Activated CD4-positive, alpha-beta T cell treated with anti-CD3 and anti-CD28 coated beads, Interleukin-2, amount 10 ng/mL, durations not matched to agents 24 days and 14 days (primary cell): ENCODE measurements at places on chromosomes 6 and 20. TPM values are rescaled to one million over a fixed set of nuclear protein-coding genes. Genes with fewer than 3 reads are reported as not detected.

GRCh38 chr6:13190376-13190775 is 138.0 kb downstream of the TBC1D7 start:
- no peak for DNase-seq
- no peaks in the 10 kb centered on the region for H3K4me1 ChIP-seq
- no peaks in the 10 kb centered on the region for H3K36me3 ChIP-seq

DNA sequence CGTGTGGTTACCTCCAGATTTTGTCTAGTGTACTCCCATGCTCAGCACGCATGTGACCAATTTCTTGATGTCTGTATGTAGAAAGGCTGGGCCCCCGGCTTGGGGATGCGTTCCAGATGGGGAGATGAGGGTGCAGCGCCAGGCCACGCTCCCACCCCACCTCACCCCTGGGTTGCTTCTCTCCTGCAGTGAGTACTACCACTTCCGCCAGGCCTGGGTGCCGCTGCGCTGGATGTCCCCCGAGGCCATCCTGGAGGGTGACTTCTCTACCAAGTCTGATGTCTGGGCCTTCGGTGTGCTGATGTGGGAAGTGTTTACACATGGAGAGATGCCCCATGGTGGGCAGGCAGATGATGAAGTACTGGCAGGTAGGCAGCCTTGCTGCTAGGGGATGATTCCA is 11.5 kb upstream of the SRF start:
- DNase-seq: no peak
- H3K27me3 ChIP-seq: peaks cover 3% of the 10 kb centered on the region
- no peaks in the 10 kb centered on the region for H3K4me1 ChIP-seq
- no peak overlapping the region for H3K27ac ChIP-seq

WFDC10B gene
- not detected in 2 replicates for total RNA-seq

SIRPB2 gene
- not detected in 2 replicates for total RNA-seq

- H3K27ac ChIP-seq: peak overlapping the region; percentile 97
- peaks cover 9% of the 10 kb centered on the region for H3K4me1 ChIP-seq
- H3K36me3 ChIP-seq: no peaks in the 10 kb centered on the region
- peak overlapping the region; percentile 79 for H3K4me3 ChIP-seq
Measured at GRCh38 chr20:51731731-51732095, 36.5 kb downstream of the ATP9A start.

DNA sequence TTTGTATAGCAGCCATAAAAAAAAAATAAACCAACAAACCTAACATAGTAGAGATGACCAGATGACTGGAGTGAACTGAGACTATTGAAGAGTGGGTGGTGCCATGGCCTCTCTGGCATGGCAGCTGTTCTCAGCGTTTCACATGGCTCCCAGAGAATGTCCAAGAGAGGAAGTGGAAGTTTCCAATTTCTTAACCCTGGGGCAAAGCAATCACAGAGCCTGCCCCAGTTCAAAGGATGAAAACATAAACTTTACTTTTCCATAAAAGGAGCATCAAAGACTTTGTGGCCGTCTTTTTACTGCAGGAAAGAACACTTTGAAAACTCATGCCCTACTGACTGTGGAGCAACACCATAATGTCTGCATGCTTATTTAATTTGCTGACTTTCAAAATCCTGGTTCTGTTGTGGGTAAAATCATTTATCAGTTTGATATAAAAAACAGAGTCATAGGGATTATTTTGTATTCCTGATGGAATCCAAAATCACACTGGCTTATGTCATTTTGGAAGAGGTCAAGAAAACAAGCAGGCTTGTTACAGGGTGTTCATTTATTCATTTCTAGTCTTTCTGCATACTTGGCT is 165.4 kb downstream of the SLC35B3 start:
- H3K4me3 ChIP-seq: no peak overlapping the region
- no peak overlapping the region for H3K27ac ChIP-seq
- H3K4me1 ChIP-seq: no peaks in the 10 kb centered on the region

ENPP1 gene
- 0.58 and 0.66 TPM in 2 replicates for total RNA-seq

HEY2 gene
- not detected in 2 replicates for total RNA-seq

- H3K36me3 ChIP-seq: peaks cover 12% of the 10 kb centered on the region
- peaks cover 42% of the 10 kb centered on the region for H3K4me1 ChIP-seq
- H3K4me3 ChIP-seq: peak overlapping the region; percentile 96
- peak overlapping the region; percentile 25 for H3K27ac ChIP-seq
Measured at GRCh38 chr6:33619166-33619840, 1.8 kb upstream of the ITPR3 start.

DNA sequence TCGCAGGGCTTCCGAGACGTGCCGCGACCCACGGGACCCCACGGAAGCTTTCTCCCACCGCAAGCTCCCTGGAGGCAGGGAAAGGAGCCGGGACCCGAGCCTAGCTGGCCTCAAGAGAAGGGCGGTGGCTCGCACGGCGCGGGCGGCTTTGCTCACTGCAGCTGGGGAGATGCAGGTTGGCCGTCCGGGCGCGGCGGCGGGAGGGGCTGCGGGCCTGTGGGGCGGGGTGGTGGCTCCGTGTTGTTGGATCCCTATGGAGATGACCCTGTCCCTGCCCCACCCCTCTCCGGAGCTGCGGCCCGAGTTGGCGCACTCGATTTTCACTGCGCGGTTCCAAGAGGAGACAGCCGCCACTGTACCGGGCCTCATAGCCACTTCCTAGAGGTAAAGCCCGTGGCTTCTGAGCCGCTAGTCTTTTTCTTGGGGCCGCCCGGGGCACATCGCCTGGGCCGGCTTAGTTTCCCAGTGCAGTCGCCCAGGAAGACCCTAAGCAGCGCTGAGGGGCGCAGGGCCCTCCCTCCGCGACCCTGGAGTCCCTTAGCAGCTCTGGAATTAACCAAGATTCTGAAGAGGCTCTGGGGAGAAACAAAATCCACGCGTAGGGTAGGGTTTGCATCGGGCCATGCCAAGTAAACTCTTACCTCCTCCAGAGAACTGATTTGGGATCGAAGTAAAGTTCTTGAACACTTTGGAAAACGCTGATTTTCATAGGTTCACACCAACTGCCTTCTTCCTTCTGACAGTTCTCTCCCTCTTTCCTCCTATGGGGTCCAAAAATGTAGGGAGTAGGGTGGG is at the start of gene ECT2L:
Gene ECT2L (plus strand): TSS at position 279 of the 795 bp plus-strand sequence. CDS start 17,188 bp downstream, outside the sequence.
- H3K27me3 ChIP-seq: peaks cover 12% of the 10 kb centered on the region
- no peaks in the 10 kb centered on the region for H3K4me1 ChIP-seq
- peaks cover 6% of the 10 kb centered on the region for H3K36me3 ChIP-seq
- H3K27ac ChIP-seq: no peak within 1 kb of the TSS
- no peak within 1 kb of the TSS for H3K4me3 ChIP-seq
- DNase-seq: no peak

- H3K4me1 ChIP-seq: peaks cover 12% of the 10 kb centered on the region
- DNase-seq: no peak
- no peak overlapping the region for H3K4me3 ChIP-seq
- no peaks in the 10 kb centered on the region for H3K27me3 ChIP-seq
- no peak overlapping the region for H3K27ac ChIP-seq
Measured at GRCh38 chr20:5821627-5822215, 71.5 kb downstream of the SHLD1 start.

- peaks cover 19% of the 10 kb centered on the region for H3K4me1 ChIP-seq
- no peaks in the 10 kb centered on the region for H3K36me3 ChIP-seq
- no peak overlapping the region for H3K27ac ChIP-seq
- H3K4me3 ChIP-seq: no peak overlapping the region
- peaks cover 10% of the 10 kb centered on the region for H3K27me3 ChIP-seq
Measured at GRCh38 chr6:117494694-117495318, 12.3 kb downstream of the DCBLD1 start.

DNA sequence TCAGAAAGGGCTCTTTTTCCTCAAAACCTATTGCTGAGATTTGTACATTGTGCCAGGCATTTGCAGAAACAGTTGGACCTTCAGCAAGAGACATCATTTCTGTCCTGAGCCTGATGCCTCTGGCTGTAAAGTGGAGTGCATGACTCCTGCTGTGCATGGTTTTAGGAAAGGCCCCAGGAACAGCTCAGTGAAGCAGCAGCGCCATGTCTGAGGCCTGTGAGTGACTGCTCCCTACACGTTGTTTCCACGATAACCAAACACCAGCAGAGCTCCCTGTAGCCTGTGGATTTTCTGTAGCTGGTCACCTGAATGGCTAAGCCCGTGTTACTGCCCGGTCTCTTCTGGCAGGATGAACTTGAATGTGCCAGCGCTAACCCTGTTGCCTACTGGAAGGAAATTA is 232.5 kb downstream of the TFAP2C start:
- H3K27ac ChIP-seq: no peak overlapping the region
- DNase-seq: no peak
- H3K27me3 ChIP-seq: peaks cover 12% of the 10 kb centered on the region
- no peak overlapping the region for H3K4me3 ChIP-seq
- H3K36me3 ChIP-seq: no peaks in the 10 kb centered on the region

DNA sequence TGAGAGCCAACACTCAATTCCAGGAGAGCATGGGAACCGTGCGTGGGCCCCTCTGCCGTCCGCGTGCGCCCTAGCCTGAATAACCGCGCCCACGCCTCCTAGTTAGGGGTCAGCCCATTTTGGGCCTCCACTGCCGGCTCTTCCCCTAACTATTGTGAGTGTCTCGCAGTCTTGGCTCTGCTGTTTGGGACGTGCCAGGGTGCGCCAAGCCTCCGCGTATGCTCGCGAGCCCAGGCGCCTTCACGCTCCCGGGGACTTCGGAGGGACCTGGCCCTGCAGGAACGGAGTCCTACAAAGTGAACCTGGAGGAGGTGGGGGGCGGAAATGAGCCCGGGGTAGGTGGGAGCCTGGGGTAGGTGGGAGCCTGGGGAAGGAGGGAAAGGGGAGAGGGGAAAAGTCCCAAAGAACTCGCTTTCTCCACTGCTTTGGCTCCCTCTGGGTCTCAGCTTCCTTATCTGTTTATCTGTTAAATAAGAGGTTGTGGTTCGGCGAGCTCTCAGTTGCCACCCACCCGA is 873 bp upstream of the GCM2 start:
- DNase-seq: no peak
- peaks cover 2% of the 10 kb centered on the region for H3K36me3 ChIP-seq
- H3K27me3 ChIP-seq: peaks cover 77% of the 10 kb centered on the region
- no peak overlapping the region for H3K27ac ChIP-seq
- H3K4me3 ChIP-seq: no peak overlapping the region

GRCh38 chr6:126041516-126041915 is 55.2 kb downstream of the TRMT11 start:
- H3K27me3 ChIP-seq: no peaks in the 10 kb centered on the region
- DNase-seq: no peak
- no peak overlapping the region for H3K4me3 ChIP-seq
- no peak overlapping the region for H3K27ac ChIP-seq
- H3K36me3 ChIP-seq: peaks cover 28% of the 10 kb centered on the region
- H3K4me1 ChIP-seq: no peaks in the 10 kb centered on the region

GRCh38 chr6:163412801-163413344 is 1.6 kb upstream of the QKI start:
- peaks cover 19% of the 10 kb centered on the region for H3K4me1 ChIP-seq
- H3K36me3 ChIP-seq: no peaks in the 10 kb centered on the region
- H3K4me3 ChIP-seq: peak overlapping the region; percentile 85
- peaks cover 11% of the 10 kb centered on the region for H3K27me3 ChIP-seq

DNA sequence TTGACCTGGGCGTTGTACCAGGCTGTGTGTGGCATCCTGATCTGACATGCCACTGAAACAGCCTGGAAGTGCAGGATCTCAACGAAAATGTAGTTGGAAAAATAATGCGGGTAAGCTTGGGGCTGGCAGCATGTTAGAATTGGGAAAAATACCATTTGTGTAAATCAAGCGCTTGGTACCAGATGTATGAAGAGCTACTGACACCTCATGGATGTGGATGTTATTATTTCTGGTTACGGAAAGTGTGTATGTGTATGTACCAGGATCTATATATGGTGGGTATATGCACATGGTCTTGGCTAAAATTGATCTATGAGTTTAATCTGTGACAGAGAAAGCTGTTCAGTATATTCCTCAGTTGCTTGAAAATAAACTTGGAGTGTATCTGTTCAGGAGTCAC is 22.7 kb downstream of the HIVEP1 start:
- H3K4me1 ChIP-seq: peaks cover 56% of the 10 kb centered on the region
- no peak for DNase-seq
- no peak overlapping the region for H3K27ac ChIP-seq
- peaks cover 58% of the 10 kb centered on the region for H3K36me3 ChIP-seq

DNA sequence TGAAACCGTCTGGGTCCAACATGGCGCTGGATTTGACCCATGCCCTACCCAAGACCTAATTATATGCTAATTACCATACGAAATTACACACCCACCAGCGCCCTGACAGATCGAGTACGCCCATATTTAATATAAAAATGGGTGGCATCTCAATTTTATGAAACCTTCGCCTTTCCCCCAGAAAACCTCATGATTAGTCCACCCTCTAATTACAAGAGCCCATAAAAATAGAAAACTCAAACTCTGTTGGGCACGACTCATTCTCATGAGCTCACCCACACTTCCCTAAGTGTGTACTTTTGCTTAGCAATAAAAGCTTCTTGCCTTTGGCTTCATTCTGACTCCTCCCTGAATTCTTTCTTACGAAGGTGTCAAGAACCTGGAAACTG is 136.4 kb downstream of the OR2B2 start:
- H3K4me3 ChIP-seq: no peak overlapping the region
- no peak overlapping the region for H3K27ac ChIP-seq
- H3K27me3 ChIP-seq: peaks cover 34% of the 10 kb centered on the region
- no peaks in the 10 kb centered on the region for H3K36me3 ChIP-seq
- DNase-seq: no peak
- H3K4me1 ChIP-seq: peaks cover 14% of the 10 kb centered on the region

MED20 gene
- total RNA-seq: 21.9 and 22.8 TPM in 2 replicates

DNA sequence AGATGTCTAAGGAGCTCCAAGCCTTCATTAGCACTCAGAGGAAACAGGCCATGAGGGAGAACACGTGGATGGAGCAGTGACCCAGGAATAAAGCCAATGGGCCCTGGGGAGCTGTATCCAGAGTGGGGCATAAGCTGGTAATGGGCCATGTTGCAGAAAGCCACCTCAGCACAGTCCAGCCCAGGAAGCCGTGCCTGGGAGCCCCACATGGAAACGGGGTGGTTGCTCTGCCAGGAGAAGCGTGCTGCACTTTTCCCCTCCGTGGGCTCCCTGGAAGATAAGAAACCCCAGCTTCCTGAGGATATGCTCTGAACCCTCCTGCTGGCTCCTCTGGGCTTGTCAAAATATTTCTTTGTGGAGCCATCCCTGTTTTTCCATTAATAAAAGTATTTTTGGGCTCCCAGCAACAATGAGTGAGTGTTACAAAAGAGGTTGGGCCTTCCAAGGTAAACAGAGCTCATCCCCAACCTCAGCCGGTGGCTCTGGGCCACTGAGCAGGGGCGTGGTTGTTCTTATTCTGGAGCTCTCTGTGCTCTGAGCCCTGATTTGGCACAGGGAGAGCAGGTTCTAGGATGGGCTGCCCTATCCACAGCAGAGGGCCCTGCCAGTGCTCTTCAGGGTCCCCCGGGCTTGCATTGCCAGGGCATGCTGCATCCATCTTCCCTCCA is 31.2 kb upstream of the NFATC2 start:
- H3K36me3 ChIP-seq: no peaks in the 10 kb centered on the region
- H3K4me3 ChIP-seq: no peak overlapping the region
- no peak for DNase-seq
- peaks cover 3% of the 10 kb centered on the region for H3K4me1 ChIP-seq
- peaks cover 6% of the 10 kb centered on the region for H3K27me3 ChIP-seq

POU5F1 gene
- total RNA-seq: not detected in 2 replicates

CGAS gene
- 45.0 and 49.7 TPM in 2 replicates for total RNA-seq
